ENCODE measurements at places on chromosomes 7 and 10.

DNA sequence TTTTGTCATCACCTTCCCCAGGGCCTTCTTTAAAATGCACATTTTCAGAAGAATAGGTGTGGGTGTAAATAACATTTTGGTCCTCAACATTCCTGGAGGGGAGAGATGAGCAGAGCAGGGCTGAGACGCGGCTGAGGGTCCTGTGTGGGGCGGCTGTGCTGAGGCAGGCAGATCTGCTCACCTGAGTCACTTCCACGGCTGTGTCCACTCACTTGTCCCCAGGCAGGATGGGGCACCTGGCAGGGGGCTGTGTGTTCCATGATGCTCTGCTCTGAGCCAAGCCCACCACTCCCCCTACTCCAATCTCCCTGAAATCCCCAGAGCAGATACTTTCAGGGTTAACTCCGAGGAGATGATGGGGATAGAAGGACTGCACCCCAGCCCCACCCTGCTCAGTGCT is 93.8 kb downstream of the GLRX3 start:
- DNase-seq, result no peak

- no peak for DNase-seq
Measured at GRCh38 chr10:49541762-49542161, 2.8 kb upstream of the ERCC6 start.

GRCh38 chr10:74177140-74177677 is 26.2 kb downstream of the ADK start:
- no peak for DNase-seq

DNA sequence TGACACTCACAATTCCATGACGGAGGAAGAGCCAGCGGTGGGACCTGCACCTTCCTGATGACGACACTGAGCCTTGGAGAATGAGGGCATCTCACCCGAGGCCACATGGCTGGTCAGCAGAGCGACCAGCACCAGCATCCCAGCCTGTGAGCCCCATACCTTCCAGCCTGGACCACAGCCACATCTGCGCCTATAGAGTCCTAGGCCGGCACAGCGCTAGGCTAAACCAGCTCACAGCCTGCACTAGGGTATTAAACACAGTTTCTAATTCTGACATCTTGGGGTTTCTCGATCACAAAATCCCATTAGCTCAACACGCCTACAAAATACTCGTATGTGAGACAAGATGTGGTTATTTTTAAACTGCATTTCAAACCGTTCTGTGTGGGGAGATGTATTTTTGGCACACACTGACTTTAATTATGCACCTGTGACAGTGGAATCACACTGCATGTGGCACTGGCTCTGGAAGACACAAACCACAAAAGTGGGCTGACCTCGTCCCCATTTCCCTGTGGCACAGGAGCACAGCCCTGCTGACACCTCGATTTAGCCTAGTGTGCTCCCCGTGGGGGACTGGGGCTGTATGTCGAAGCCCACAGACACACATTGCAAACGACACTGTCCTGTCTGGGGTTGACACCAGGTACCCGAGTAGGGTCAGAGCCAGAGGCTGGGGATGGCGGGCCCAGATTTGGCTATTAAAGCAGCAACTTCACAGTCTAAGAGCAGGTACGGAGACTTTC is 32.5 kb downstream of the CPXM2 start:
- DNase-seq, result no peak

- no peak for DNase-seq
Measured at GRCh38 chr7:27150568-27151340, 1.6 kb downstream of the HOXA3 start.

DNA sequence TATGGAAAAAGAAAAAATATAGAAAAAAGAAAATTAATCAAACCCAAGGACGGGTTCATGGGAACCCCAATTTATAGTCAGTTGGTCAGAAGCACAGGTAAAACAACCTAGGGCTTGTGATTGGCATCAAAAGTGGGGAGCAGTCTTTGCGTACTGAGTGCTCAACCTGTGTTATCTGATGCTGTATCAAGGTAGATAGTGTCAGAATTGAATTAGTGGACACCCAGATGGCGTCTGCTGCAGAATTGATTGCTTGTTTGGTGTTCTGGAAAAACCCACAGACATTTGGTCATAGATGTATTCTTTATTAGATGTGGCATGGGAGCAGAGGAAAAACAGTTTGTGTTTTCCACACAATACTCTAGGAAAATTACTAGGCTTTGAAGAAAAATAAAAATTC is 39.6 kb downstream of the NEUROG3 start:
- DNase-seq, result no peak

Measured in AG04450 (cell line).